ENCODE measurements at places on chromosomes 2 and 18.
A peak's percentile ranks its signal among the peaks of the same experiment; 100 is the strongest.

DNA sequence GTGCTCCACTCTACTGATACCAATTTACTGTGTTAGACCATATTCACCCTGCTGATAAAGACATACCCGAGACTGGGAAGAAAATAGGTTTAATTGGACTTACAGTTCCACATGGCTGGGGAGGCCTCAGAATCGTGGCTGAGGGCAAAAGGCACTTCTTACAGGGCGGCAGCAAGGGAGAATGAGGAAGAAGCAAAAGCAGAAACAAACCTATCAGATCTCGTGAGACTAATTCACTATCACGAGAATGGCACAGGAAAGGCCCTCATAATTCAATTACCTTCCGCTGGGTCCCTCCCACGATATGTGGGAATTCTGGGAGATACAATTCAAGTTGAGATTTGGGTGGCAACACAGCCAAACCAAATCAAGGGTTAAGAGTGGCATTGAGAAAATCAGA, 65.2 kb downstream of the LDLRAD4 start:
- no peak for DNase-seq

- no peak for DNase-seq
These were observed 77.2 kb downstream of the ADD2 start for GRCh38 chr2:70690846-70691245.

GRCh38 chr2:216017365-216017764, 4.0 kb upstream of the MREG start:
- no peak for DNase-seq

DNA sequence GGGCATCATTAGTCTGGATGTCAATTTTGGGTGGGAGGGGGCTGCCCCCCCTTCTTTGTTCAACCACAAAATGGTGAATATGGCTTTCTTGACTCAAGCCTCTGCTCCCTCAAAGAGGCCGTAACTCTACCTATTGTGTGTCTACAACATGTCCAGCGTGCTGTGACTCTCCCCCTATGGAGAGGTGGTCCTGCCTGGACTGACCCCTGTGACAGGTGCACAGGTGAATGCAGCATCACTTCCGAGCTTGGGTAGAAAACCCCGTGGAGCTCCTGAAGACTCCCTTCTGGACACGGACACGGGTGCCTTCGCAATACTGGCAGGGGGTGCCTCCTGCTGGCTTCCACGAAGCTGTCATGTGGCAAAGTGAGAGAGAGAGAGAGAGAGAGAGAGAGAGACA, 397.8 kb downstream of the GALR1 start:
- no peak for DNase-seq

DNA sequence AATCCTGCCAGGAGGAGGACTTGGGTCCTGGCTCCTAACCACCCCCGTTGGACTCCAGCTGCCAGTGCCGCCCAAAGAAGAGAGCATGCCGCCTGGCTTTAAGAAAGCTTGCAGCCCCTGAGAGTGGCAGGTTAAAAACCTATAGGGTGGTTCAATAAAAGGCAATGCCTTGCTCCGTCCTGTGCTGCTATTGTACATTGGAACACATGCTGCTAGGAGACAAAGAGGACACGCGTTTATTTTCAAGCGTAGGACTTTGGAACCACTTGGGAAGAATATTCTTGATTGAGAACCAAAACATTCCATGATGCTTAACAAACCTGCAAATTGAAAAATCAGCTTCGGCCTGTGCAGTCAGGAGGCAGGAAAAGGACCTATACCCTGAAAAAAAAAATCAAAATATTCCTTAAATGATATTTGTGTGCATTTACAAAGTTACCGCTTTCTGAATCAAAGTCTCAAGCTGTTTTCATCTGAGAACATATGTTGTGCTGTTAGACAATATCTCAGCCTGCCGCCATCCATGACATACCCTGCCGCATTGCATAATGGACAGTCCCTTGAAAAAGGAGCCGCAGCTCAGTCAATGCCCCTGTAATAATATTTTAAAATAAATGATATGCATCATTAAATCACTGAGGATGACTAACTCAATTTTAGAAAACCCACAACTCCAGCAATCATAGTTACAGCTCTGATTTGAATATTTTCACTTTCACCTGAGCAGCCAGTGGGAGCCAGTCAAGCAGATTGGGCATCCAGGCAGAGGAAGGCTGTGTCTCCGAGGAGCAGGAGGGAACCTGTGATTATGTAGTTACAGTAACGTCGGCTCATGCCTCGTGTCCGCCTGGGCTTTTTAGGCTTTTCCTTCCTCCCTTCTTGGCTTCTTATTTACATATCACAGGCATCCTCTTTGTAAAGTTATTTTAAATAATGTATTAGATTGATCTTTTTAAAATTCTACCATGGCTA, 805.6 kb upstream of the FANCL start:
- DNase-seq, result no peak

DNA sequence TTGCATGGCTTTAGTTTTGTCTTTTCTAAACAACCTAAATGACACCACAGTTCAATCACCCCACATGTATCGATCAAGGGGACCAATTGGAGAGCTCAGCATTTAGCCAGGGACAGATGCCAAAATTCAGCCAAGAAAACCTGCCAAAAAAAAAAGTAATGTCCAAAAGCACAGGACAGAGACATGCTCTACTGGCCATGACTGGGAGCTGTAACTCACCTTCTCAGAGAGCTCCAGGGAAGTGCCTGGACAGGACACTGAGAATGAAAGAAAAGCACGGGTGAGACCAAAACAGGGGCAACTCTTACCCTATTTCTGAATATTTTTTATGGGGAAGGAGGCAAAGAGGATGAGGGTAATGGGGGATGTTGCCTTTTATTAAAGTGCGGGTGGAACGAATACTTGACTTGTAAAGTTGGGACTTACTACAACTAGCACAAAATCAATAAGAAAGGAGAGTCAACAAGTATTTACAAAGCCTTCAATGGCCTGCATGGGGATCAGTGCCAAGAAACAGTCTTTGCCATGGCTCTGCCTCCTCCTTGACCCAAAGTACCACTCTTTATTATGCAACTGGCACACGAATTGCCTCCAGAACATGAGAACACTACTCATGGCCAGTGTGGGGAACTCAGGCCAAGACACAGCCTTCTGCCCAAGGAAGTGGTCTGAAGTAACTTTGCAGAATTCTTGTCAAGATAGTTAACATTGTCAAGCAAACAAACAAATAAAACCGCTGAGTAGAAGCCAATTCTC, 72.9 kb upstream of the HK2 start:
- DNase-seq, result peak; percentile 43

GRCh38 chr18:48548011-48548771, 9.4 kb downstream of the CTIF start:
- DNase-seq, result peak; percentile 47

GRCh38 chr18:79871026-79871390, 73.3 kb downstream of the KCNG2 start:
- DNase-seq, result no peak

DNA sequence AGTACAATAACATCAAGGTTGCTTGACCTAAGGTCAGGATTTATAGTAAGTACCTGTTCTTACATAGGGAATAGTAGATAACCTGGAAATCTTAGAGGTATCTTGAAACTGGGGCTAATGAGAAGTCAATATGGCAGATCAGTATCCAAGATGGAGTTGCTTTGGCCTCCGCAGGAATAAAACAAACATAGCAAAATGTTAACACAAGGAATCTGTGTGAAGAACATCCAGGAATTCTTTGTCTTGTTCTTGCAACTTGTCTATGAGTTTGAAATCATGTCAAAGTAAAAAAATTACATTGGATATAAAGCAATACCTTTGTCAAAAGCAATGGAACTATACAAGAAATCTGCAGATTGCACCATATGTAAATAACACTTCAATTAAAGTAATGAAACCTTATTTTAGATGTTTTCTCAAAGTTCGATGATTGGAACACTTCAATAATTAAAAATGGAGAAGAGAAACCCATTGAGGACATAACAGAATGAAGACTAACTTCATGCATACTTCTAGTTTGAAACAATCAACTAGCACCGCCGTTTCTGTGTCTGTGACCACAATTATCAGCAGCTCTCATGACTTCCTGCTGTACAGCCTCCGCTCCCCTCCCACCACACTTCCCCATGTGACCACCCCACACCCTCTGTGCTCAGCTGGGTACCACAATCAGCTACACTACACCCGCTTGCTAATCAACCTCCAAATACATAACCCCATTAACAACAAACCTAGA, 27.6 kb downstream of the C2orf76 start:
- peak; percentile 68 for DNase-seq
